ENCODE measurements at places on chromosomes 11 and 22.

- DNase-seq: peak; percentile 97
These were observed 27.6 kb downstream of the CD5 start for GRCh38 chr11:61129639-61130523.

DNA sequence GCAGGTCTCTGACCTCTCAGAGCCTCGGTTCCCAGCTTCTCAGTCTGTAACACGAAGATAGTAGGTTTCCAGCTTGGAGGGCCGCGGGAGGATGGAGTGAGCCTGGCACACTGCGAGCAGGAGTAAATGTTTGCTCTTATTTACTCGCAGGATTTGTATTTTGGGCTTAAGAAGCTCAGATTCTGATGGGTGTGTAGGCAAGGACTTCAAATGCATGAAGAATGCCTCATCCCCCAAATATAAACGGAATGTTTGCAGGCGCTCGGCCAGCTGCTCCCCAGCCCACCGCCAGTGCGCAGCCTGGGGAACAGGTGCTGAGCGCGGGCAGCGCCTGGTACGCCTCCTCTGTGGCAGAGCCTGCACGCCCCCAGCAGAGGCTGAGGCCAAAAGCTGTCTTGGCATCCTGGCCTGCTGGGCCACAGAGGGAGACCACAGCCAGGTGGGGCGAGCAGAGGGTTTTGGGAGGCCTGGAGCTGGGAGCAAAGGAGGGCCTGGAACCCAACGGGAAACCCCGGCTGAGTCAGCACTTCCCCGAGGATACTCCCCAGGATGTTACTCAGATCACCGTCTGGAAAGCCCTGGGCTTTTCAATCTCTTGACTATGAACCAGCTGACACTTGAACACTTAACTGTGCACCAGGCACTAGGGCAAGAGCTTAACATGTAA, 9.4 kb downstream of the EHD1 start:
- peak; percentile 87 for DNase-seq

GRCh38 chr11:120221115-120221752, 10.4 kb downstream of the OAF start:
- DNase-seq: no peak

- DNase-seq: no peak
These were observed 5.6 kb downstream of the OSBPL5 start for GRCh38 chr11:3159296-3160190.

DNA sequence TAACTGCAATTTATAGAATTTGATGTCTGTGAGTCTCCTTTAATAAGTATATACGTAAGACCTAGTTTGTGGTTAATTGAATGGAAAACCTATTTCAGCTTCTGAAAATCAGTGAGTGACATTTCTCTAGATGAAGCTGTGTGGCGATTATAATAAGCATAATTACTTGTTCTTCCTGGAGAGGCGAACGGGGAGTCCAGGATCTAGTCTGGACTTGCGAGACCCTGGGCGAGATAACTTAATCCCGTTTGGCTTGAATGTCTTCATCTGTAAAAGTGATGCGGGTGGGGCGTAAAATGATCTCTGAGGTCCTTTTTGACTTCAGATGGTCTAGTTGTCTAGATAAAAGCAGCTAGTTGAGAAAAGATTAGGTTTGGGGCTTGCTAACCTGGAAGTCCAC, 1.1 kb downstream of the PRRG4 start:
- no peak for DNase-seq

DNA sequence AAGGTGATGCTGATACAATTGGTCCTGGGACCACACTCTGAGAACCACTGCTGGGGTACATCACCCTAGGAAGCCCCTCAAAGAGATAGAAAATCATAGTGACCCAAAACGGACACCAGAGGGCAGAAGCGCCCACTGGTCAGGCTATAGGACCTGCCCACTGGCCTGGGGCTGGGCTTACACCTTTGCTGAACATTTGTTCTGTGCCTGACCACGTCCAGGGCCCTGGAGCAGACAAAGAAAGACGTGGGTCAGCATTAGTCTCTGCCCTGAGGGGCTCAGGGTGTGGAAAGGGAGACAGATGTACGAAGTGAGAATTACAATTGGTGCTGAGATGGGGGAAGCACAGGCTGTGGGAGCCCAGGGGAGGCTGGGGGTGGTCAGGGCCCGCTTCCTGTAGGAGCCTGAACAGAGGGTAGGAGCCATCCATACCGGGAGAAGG, 14.4 kb upstream of the SERPINH1 start:
- peak; percentile 81 for DNase-seq

DNA sequence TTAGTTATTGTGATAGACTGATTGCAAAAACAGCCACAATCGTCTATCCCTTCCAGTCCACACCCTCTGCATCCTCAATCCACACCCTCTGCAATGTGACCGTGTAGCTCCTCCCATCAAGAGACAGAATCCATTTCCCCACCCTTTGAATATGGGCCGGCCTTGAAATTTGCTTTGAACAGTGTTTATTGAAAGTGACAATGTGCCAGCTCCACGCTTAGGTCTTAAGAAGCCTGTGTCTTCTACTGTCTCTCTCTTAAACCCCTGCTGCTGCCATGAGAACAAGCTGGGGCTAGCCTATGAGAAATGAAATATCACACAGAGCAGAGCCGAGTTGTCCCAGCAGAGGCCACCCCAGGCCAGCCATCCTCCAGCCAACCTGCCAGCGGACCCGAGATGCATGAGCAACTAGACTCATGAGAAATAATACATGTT, 22.3 kb upstream of the MICAL2 start:
- no peak for DNase-seq

DNA sequence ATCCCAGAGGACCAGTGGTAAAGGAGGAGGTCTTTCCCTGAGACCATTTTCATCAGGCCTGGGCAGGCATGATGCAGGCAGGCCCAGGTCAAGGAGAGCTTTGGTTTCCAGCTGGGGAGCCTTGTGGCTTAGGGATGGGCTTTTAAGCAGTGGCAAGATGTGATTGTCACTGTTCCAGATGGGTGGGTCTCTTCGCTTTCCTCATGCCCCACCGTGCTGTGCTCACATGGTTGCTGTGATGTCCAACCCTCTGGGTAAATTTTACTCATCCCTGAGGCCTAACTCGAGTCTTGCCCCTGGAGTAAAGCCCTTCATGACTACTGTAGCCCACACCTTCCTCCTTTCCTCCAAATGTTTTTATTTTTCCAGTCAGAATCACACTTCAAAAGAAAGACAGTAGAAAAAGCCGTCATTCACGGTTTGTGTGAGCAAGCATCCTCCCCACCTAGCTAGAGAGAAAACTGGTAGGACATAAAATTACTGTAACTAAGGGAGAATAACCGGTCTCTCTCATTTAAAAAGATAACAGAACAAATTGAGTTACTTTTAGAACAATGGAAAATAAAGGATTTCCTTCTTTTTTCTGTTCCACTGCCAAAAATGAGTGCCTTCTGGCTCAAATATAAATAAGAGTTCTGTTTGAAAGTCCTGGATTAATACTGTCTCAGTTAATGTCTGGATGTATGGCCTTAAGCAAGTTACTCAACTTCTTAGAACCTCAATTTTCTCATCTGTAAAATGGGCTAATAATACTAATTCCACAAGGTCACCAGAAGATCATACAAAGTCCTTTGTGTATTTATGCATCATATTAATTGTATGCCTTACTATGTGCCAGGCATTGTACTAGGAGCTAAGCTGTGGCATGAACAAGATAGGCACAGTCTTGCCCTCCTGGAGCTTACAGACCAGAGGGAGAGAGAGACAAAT, 84.9 kb downstream of the ME3 start:
- DNase-seq: no peak

- DNase-seq: no peak
These were observed 189.6 kb upstream of the SYN3 start for GRCh38 chr22:33247758-33248157.

DNA sequence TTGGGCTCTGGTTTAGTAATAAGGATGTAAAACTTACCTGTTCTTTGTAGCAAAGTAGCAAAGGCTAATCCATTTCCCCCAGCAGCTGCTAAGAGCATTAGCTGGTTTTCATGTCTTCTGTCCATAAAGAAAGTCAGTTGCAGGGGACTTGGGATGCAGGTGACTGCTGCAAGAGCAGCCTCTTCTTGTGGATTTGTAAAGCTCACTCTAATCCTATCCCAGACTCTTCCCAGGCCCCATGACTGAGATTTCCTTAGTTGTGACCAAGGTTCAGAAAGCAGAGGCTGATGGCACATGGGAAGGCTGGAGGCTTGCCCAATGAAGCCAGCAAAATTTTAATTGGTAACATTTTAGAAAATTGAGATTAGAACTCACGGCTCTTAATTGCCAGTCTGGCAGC, 94.4 kb upstream of the HORMAD2 start:
- no peak for DNase-seq

DNA sequence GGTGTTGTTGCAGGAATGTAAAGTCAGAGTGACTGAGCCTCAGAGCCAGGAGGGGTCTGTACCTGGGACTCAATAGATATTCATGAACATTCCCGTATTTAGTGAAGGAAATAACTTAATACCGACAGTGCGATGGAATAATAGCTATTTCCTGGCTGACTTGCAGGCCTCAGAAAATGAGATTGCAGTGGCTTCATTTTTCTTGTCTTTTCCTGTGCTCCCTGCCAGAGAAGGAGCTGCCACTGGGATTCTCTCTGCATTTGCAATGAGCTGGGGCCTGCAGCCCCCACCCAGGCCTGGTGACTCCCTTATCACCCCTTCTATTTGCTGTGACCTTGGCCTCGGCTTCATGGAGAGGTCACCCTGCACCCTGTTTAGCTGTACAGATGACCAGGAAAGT, 173.4 kb downstream of the MIAT start:
- no peak for DNase-seq

GRCh38 chr11:21603886-21604285, 589.0 kb upstream of the ANO5 start:
- no peak for DNase-seq

GRCh38 chr11:122814401-122814800, 23.9 kb upstream of the CRTAM start:
- DNase-seq: no peak

- peak; percentile 66 for DNase-seq
These were observed at the start of gene MCAM for GRCh38 chr11:119316729-119317591. Gene MCAM, minus strand, starts transcription at chr11:119317130. Its CDS starts 29 bp downstream, at chr11:119317101.

- no peak for DNase-seq
These were observed 33.3 kb downstream of the MICAL2 start for GRCh38 chr11:12143461-12144258.

GRCh38 chr11:78833237-78833636, 258.6 kb upstream of the NARS2 start:
- DNase-seq: no peak

DNA sequence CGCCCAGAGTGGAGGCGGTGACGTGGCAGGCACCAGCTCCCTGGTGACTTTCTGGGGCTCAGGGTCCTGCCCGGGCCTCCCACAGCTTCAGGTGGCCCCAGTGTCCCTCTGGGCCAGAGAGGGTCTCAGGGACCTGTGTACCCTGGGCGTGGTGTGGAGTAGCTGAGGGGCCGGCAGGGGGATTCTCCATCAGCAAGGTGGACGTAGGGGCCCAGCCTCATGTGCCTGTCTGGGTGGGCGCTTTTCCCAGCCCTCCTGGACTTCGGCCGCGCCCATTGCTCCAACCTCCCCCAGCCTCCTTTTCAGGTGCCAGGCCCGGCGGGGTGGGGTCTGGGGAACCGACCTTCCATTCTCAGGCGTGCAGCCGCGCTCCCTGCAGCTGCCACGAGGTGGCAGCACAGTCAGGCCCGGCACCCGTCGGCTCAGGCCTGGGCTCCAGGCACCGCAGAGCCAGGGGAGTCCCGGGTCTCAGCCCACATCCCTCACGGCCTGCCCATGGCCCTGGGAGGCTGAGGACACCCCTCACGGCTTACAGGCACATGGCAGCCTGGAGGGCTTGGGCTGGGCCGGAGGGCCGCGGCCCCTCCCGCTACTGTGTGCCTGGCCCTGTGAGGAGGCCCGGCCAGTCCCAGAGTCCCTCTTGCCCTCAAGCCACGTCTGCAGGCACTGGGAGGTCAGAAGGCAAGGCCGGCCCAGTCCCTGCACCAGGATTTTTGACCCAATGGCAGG, 19.9 kb upstream of the MUC5B start:
- DNase-seq: peak; percentile 85

GRCh38 chr11:27218421-27219038, 144.5 kb downstream of the CCDC34 start:
- DNase-seq: peak; percentile 70

DNA sequence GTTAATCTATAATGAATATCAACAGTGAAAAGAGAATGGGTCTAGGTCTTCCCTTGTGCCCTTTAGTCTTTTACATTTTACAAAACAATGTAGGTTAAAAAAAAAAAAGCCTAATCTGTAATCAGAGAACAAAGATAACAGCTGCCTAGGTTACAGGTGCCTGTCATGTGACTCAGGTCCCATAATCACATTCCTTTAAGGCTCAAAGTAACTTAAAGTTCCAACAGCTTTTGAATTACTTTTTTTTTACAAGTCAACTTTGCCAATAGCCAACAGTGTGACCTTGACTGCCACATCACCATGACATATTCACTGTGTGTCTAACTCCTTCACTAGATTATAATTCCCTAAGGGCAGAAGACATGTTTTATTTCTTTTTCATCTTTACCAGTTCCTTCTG, 237.0 kb upstream of the API5 start:
- DNase-seq: no peak

DNA sequence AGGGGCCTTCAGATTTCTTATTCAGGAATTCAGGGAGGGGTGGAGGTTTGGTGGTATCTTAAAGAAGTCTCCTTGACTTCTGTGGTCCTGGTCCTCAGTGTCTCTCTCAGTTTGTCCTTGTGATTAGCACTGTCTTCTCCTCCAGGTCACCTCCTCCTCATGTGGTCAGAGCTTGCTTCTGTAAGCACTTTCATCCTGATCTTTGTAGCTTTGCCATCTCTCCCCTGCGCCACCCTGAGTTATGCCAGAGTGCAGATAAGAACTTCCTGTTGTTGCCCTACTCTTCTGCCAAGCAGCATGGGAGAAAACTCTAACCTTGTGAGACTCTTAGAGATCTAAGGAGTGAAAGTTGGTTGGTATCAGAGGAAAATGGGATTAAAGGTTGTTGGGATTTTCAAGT, 30.9 kb downstream of the MICAL2 start:
- DNase-seq: no peak

DNA sequence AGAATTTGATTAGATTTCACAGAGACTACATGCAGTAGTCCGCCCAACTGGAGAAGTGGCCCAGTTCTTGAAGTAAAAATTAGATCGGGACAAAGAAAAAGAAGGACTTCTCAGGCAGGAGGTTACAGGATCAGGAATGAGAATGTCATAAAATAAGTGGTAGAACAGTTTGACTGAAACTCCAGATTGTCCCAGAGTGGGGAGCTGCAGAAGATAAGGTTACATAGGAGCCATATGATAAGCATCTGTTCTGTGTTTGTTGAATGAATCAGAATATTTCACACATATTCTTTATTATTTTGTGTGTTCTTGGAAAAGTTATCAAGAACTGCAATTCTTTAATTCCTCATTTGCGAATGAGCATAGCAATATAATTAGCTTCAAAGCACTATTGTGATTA, 210.6 kb downstream of the AASDHPPT start:
- DNase-seq: no peak
